ENCODE measurements at places on chromosomes 7 and 10. TPM values are rescaled to one million over a fixed set of nuclear protein-coding genes. Genes with fewer than 3 reads are reported as not detected.

DNA sequence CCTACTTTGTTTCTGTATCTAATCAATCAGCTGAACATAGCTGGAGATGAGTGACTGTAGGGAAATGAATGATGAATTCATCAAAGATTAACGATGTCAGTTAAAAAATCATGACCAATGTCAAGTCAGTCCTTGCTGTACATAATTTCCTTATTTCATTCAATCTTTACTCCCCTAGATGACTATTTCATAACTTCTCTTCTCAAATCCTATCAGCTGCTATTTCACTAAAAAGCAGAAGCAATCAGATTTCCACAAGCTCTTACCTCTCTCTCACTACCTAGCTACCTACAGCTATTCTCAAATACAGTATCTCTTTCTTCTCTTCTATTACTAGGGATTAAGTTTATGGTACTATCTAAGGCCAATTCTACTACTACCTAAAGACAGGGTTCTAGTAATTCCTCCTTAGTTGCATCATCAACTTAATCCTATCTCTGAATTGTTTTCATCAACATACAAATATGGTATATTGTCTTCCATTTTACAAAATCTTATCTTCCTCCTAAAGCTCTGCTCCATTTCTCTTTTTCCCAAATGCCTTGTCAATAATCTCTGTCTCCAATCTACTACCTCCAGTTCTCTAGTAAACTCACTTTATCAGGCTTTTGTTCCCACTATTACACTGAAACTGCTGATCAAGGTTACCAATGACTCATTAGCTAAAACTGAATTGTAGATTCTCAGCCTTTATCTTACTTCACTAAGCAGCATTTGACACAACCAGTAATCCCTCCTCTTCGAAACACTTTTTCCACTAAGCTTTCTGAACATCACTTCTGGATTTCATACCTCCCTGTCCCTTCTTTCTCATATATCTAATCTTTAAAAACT, 28.4 kb downstream of the JMJD1C start:
- DNase-seq = no peak

GRCh38 chr7:3510101-3511020, 209.3 kb downstream of the SDK1 start:
- no peak for DNase-seq

DNA sequence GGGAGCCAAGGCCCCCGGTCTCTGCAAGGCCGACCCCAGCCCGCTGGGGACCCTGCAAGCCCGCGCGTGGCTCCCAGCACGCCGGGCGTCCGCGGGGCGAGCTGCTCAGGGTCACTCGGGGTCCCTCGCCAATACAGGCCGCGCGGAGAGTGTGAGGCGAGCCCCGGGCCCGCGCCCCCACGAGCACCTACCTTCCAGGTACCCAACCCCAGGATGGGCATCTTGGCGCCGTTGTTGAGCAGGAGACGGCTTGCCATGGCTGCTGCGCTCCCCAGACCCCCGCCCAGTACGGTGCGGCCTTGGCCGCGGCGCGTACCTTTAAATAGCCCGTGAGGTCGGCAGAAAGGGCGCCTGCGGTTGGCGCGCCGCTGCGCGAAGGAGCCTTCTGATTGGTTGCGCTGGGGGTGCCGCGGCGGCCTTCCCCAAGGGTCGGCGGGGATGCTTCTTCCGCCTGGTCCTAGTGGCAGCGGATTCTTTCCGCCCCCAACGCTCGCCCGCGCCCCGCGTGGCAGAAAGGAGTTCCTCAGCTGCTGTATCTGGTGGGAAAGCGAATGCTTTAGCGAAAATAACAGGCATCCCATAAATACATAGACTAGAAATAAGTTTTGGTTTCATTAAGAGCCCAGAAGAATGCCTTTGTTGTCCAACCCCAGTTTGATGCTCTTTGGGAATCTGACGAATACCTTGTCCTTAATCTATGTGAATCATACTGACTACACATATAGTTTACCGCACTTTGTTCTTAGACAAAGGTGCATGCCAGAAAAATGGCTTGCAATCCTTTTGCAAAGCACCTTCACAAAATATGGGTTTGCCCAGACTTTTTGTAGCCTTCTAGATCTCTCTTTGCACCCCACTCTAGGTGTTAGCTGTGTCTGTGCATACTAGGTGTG, at the start of gene AKR1B1:
Gene AKR1B1 (minus strand): TSS at position 295 of the 893 bp plus-strand sequence. CDS start 38 bp downstream, at position 257.
- peak; percentile 92 for DNase-seq

- no peak for DNase-seq
Measured at GRCh38 chr7:150971242-150972022, 6.7 kb downstream of the KCNH2 start.

DNA sequence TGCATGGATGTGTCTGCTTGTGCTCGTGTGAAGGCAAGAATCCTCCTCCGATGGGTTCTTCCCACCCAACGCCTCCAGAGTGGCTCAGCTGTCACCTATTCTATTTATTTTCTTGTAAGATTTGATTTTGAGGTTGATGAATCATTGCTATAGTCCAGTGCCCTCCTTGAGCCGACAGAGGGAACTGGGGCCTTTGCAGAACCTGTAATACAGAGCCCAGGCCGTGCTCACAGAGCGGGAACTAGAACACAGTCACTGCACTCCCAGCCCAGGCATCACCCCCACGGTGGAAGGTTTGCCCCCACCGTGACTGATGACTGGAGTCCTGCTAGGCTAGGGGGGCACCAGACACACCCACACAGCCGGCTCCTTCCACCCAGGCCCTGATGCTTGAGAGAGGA, 2.0 kb downstream of the RARRES2 start:
- no peak for DNase-seq

GRCh38 chr7:80070391-80070790, 64.2 kb upstream of the GNAI1 start:
- no peak for DNase-seq

GRCh38 chr10:106655636-106656035, 508.9 kb downstream of the SORCS1 start:
- no peak for DNase-seq

GRCh38 chr7:123271231-123271630, 71.5 kb upstream of the SLC13A1 start:
- DNase-seq = no peak

GRCh38 chr10:17506856-17507471, 52.6 kb upstream of the ST8SIA6 start:
- no peak for DNase-seq

DNA sequence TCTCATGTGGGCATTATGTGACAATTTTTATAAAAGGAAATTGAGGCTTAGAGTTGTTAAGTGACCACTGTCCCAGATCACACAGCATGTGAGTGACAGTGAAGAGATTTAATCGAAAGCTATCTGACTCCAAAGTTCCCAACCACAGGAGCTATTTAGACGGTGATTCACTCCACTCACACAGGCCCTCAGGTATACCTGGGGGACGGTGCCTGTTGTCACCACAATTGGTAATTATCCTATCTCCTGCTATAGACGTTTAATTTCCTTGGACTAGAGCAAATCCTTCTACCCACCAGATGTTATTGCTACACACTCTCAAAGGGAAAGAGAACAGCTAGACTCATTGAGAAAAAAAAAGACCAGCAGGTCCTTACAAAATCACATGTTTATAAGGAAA, 145.5 kb downstream of the KLF6 start:
- DNase-seq = no peak

DNA sequence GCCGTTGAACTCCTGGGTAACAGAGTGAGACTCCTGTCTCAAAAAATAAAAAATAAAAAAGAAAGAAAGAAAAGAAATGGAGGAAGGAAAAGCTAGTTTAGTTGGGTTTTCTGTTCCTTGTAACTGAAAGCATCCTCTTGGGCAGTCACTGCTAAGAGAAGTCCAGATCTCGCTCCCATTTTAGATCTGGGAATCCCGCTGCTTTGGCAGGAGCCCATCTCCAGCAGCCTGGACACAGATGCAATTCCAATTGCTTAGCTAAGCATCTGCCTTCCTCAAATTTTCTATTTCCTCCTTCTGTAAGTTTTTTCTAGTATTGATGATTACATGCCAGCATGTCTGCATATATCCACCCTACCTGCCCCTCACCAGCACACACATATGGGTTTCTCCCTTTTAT, 54.1 kb downstream of the DENND2A start:
- DNase-seq = no peak

GRCh38 chr10:58439632-58440364, 54.6 kb downstream of the TFAM start:
- DNase-seq = no peak

- DNase-seq = peak; percentile 68
Measured at GRCh38 chr10:100670828-100671479, 74.4 kb upstream of the PAX2 start.

DNA sequence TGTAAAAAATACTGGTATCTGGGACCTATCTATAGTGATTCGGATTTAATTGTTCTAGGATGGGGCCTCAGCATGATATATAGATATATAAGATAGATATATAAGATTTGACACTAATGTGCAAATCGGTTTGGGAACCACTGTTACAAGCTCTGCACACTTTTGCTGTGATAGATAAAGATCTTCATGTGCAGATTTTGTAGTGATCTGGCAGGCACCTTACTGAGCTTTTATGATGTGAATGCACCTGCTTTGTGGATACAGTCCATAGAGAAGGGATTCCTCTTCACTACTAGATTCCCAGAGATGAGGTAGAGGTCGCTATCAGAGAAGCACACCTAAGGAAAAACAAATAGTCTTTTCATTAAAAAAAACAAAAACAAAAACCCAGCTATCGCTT, 33.3 kb upstream of the PCGF5 start:
- DNase-seq = no peak

DNA sequence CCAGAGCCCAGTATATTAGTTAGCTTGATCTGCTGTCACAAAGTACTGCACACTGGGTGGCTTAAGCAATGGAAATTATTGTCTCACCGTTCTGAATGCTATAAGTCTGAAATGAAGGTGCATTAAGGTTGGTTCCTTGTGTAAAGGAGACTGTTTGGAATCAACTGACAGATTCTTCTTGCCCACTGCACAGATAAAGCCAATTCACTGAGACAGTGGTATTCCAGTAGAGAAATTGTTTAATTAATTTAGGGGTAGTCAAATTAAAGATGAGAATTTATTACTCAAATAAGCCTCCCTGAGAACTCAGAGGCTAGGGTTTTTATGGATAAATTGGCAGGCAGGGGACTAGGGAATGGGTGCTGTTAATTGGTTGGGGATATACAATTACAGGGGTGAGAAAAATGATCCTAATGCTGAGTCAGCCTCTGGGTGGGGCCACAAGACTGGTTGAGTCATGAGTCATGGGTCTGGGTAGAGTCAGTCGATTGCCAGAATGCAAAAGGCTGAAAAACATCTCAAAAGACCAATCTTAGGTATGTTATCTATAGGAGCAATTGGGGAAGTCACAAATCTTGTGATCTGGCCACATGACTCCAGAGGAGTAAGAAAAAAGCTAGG, 23.5 kb upstream of the SAMD9L start:
- no peak for DNase-seq

DNA sequence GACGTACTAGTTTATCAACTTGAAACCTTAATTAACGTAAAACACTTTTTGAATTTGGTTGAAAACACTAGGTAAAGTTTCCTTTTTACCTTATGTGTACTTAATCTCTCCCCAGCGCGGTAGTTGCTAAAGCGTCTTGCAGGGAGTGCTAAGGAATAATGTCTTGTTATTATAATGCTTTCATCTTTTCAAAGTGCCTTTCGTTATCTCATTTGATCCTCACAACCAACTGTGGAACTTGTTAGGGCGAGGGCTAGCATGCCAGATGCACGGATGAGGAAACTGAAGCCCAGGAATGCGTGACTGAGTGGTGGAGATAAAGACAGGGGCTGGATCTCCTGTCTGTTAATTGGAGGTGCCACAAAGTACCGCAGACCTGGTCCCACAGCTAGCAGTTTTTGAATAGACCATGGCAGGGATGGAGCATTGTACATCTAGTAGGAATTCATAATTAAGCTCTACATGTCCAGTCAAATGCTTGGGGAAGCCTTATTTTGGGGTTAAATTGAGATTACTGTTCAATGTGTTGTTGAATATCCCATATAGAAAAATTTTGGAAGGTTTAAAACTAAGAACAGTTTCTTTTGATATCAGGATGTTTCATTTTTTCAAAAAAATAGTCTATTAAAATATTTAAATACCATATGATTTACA, 234.3 kb downstream of the SH2D4B start:
- no peak for DNase-seq

- DNase-seq = no peak
Measured at GRCh38 chr7:134737566-134738345, 41.7 kb upstream of the CALD1 start.

DNA sequence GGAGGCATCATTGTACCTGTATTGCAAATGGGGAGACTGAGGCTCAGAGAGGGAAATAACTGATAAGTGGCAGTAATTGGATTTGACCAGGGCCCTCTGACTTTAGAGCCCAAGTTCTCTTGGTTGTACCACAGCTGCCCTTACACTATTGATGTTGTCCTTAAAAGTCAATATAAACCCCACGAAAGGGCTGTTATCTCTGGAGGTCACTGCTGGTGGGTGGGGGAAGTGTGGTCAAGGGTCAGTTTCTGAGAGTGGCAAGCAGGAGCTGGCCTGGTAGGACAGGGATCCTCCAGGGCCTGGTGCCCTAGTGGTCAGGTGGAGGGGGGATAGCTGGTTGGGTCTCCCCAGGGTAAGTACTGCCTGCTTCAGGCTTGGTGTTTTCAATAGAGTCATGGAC, 44.2 kb upstream of the AQP1 start:
- DNase-seq = no peak

DNA sequence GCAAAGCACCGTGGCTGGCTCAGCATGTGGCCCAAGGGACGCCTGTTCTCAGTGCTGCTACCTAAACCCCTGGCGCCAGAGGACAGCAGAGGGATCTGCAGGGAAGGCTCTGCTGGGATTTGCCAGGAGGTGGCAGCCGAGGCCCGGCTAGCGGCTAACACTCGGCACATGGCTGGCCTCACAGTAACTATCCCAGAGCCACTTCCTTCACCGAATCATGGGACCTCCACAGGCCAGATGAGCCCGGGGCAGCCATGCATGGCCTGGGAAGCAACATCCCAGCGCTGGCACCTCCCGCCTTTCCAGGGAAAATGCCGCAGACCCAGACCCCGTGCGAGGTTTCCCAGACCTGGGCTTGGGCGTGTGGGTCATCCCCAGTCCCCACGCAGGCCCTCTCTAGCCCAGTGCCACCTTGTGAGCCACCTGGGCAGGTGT, 36.4 kb downstream of the DPYSL4 start:
- DNase-seq = peak; percentile 81

DNA sequence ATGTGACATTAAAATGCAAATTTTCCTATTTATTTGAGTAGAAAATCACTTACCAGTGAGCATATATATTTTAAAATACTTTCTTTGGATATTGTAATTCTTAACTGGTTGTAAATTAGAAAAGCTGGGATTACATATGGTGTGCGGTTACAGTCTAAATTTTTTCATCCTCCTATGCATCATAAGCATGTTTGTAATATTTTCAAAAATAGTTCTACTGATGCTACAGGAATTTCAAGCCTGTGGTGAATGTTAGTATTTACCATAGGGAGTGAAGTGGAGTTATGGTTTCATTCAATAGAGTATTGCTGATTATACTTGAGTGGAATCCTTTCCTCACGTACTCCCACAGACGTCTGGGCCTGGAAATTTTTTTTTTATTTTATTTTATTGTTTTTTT, 34.6 kb upstream of the ST7 start:
- no peak for DNase-seq

The RELN gene
- not detected for total RNA-seq

The SSC4D gene
- total RNA-seq = not detected

The PCBD1 gene
- 28.6 TPM for total RNA-seq

The OPN1SW gene
- not detected for total RNA-seq

The OLAH gene
- 0.37 TPM for total RNA-seq

The GBX1 gene
- not detected for total RNA-seq

The HECW1 gene
- total RNA-seq = not detected
